SW 1271 (cell line): ENCODE measurements at places on chromosomes 3 and 15.

DNA sequence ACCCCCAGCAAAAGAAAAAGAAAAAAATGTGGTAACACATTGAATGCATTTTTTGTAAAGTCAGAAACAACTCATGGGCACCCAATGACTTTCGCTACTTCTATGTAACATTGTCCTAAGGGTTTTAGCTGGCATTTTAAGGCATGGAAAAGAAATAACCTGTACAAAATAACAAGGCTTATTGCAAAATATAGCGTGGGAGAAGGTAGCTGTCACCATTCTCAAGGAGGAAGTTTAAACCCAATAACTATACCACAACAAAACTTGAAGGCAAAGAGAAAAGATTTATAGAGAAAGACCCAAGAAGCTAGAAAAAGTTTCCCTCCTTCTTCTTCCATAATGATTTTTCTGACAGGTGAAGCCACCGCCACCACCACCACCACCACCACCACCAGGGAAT lies 55.7 kb upstream of the ACP3 start:
- DNase-seq: no peak

GRCh38 chr3:24177201-24177600 lies 232.1 kb downstream of the NR1D2 start:
- no peak for DNase-seq

DNA sequence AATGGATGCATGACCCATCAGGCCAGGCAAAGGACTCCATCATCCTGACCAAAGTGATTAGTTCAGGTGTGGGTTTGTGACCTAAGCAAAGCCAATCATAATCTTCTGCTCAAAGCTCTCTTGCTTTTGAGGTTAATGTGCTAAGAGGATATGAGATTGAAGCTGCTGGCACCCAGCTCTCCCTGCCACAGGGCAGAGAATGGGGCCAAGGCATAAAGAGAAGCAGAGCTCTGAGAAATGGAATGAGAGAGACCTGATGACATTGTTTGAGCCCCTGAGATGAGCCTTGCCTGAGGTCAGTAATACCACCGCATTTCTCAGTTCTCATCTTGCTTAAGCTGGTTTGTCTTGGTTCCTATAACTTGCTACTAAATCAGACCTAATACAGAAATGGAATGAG lies 6.4 kb upstream of the PARP6 start:
- no peak for DNase-seq

DNA sequence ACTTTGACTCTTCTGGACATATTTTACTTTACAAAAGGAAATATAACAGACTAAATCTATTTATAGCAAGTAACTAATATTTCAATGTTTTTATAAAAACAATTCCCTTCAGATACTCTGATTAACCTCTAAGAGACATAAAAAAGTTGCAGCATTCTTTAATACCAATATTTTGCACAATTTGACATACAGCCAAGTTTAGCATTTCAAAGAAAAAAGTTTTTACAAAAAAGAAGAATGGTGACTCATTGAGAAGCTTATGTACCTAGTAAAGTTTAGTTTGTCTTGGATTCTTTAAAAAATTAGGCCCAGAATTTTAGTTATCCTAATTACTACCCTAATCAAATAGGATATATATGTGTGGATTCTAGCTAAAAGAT lies 17.6 kb downstream of the DAZL start:
- no peak for DNase-seq

GRCh38 chr3:24530471-24530870 lies 35.8 kb upstream of the THRB start:
- DNase-seq: no peak

DNA sequence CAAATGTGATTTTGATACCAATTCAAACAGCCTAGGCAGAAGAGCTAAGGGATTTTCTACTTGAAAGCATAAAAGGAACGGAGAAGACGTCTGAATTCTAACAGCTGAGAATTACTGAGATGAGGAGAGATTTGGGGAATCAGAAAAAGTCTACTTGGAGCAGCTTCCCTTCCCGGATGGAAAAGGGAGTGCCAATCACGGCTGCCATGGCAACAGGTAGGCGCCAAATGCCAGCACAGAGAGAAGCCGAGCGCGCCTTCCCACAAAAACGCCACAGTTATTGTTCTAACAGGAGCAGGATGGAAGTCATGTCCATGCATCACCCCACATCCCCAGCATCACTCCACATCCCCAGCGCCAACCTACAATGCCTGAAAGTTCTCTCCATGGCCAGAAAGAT lies 63.5 kb upstream of the PRR20G start:
- no peak for DNase-seq

- DNase-seq: no peak
These were observed 6.1 kb downstream of the RHO start for GRCh38 chr3:129534428-129535027.

DNA sequence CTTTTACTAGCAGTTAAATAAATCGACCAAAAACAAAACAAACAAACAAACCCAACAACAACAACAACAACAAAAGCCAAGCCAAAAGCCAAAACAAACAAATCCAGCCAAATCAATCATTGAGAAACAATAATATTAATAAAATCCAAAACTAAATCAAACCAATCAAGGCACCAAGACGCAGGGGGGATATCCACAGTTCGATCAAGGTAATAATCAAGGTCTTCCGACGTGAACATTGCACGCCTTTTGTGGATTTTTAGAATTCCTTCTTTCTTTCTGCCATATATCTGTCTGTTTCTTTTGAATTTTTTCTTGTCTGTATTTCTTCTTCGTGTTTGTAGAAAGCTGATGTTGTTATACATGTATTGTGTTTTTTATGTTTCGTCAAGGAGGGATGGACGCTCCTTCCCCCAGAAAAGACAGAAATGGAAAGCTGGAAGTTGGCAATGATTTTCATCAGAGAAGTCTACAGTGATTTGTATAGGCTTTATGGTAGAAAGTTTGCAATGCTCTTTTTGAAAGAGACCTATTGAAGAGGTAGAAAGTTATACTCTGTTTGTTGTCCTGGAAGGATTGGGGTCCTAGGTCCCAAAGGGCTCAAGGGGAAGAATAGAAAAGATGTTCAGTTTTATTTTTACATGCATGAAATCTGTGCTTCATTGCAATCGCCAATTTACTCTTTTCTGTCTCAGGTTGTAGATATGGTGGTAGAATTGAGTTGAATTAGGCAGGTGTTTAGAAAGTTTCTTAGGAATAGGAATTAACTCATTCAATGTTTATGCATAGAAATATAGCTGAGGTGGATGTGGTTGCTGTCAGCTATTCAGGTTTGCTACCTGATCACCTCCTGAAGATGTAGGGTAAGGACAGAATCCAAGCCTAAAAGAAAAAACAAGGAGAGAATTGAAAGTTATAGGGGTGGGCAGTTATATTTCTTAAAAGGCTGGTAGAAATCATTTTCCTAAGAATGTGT lies 1.2 kb downstream of the ARPP21 start:
- no peak for DNase-seq

- no peak for DNase-seq
These were observed 102.0 kb upstream of the PLXNA1 start for GRCh38 chr3:126880901-126881300.

DNA sequence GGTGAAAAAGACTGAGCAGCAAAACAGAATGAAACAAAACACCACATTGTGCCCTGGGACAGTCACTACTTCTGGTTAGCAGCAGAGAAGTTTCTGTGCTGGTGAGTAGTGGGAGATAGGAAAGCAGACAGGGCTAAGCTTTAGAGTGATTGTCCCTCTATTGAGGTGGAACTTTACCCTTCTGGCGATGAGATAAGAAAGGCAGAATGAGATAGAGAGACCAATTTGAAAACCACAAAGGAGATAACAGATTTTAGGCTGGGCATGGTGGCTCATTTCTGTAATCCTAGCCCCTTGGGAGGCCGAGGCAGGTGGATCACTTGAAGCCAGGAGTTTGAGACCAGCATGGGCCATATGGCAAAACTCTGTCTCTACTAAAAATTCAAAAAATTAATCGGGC lies 208.5 kb downstream of the TBL1XR1 start:
- no peak for DNase-seq
